ENCODE measurements at places on chromosomes 3 and 15.

- DNase-seq, result no peak
Observed at GRCh38 chr3:67509471-67510075, 144.8 kb downstream of the SUCLG2 start.

DNA sequence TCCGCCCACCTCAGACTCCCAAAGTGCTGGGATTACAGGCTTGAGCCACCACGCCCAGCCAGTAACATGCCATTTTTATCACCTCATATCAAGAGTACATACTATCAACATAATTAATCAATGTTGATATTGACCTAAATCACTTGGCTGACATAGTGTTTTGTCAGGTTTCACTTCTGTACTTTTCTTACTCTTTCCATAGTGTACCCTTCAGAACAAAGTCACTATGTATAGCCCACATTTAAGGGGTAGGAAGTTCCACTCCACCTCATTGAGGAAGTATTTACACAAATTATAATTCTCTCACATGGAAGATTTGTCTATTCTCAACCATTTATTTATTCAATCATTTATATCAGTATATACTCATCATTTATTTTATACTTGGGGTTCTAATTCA, 145.2 kb downstream of the STAG1 start:
- DNase-seq, result no peak

GRCh38 chr3:178223876-178224275, 312.4 kb upstream of the KCNMB2 start:
- DNase-seq, result no peak

- no peak for DNase-seq
Observed at GRCh38 chr3:78861156-78861555, 906.6 kb downstream of the ROBO1 start.

DNA sequence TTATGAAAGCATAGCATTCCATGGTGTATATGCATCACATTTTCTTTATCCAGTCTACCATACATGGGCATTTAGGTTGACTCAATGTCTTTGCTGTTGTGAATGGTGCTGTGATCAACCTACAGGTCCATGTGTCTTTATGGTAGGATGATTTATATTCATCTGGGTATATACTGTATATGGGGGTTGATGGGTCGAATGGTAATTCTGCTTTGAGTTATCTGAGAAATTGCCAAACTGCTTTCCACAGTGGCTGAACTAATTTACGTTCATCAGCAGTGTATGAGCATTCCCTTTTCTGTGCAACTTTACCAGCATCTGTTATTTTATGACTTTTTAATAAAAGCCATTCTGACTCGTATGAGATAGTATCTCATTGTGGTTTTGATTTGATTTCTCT, 662.4 kb upstream of the BCHE start:
- no peak for DNase-seq

- DNase-seq, result peak; percentile 49
Observed at GRCh38 chr3:150450916-150451315, 42.8 kb downstream of the TSC22D2 start.

- DNase-seq, result no peak
Observed at GRCh38 chr15:51075364-51075763, 19.3 kb downstream of the TNFAIP8L3 start.
